Fibroblast of lung (primary cell): ENCODE measurements at places on chromosomes 6 and 20. TPM values are rescaled to one million over a fixed set of nuclear protein-coding genes. Genes with fewer than 3 reads are reported as not detected.

Gene OR12D3
- not detected in 2 replicates for total RNA-seq

Gene SESN1
- total RNA-seq = 30.6 and 34.5 TPM in 2 replicates

DNA sequence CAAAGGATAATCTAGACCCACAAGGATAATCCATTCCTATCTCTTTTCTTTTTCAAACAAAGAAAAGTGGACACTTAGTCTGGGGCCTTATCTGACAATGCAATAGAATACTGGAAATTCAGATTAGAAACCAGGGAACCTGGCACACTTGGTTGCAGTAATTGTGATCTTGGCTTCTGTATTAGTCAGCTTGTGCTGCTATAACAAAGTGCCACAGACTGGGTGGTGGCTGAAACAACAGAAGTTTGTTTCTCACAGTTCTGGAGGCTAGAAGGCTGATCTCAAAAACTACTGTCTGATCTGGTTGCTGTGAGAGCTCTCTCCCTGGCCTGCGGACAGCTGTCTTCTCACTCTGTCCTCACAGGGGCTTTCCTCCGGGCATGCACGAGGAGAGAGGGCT, 49.4 kb downstream of the SNRNP48 start:
- no peaks in the 10 kb centered on the region for H3K27me3 ChIP-seq
- H3K27ac ChIP-seq = no peak overlapping the region
- no peaks in the 10 kb centered on the region for H3K36me3 ChIP-seq
- H3K4me1 ChIP-seq = no peaks in the 10 kb centered on the region
- no peak overlapping the region for H3K4me3 ChIP-seq

Gene SYNCRIP
- 41.1 and 44.3 TPM in 2 replicates for total RNA-seq

Gene C6orf15
- total RNA-seq = not detected in 2 replicates

GRCh38 chr20:49659056-49659455, 54.6 kb downstream of the B4GALT5 start:
- peaks cover 2% of the 10 kb centered on the region for H3K36me3 ChIP-seq
- no peaks in the 10 kb centered on the region for H3K4me1 ChIP-seq
- H3K27ac ChIP-seq = no peak overlapping the region
- no peak for DNase-seq
- H3K4me3 ChIP-seq = no peak overlapping the region
- no peaks in the 10 kb centered on the region for H3K27me3 ChIP-seq

Gene ITCH
- total RNA-seq = 67.5 and 77.6 TPM in 2 replicates

Gene SLC17A1
- not detected in 2 replicates for total RNA-seq
